ENCODE measurements at places on chromosomes 16 and 17.

DNA sequence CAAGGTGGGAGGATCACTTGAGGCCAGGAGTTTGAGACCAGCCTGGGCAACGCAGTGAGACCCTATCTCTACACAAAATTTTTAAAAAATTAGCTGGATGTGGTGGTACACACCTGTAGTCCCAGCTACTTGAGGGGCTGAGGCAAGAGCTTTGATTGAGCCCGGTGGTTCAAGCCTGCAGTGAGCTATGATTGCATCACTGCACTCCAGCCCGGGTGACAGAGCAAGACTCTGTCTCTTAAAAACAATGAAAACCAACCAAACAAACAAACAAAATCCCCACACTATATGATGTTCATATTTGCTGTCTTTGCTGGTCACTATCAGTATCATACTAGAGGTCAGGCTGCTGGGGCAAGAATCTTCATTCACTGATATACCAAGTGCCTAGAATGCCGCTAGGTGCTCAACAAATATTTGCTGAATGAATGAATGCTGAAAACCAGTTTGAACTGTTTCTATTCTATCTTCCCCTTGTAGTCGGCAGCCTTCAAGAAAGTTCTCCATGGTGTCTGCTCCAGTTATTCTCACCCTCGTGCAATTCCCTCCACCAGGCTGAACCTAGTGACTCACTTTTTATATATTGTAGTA is 127.0 kb downstream of the IRX3 start:
- no peak for DNase-seq

GRCh38 chr17:31462261-31462660 is 70.8 kb downstream of the RAB11FIP4 start:
- no peak for DNase-seq

- DNase-seq: no peak
Observed at GRCh38 chr17:80646328-80646727, 101.7 kb downstream of the RPTOR start.

DNA sequence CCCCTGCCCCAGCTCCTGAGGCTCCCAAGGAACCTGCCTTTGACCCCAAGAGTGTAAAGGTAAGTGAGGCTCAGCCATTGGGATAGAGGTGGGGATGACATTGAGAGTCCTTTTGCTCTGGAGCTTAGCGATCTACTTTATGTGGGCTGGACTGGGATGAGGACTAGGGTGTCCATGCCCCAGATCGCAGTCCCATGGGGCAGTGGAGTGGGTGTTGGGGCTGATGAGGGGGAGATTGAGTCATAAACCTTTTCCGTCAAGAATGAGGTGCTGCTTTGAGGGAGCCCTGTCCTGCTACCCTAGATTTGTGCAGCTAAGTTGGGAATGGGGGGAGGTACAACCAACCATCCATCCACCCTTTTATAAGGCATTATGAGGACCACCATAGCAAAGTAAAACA is 351 bp downstream of the MYL4 start:
- no peak for DNase-seq

- no peak for DNase-seq
Observed at GRCh38 chr17:7789131-7789530, 44.9 kb upstream of the KDM6B start.

- peak; percentile 41 for DNase-seq
Observed at GRCh38 chr17:7393613-7394451, 493 bp downstream of the PLSCR3 start.

- no peak for DNase-seq
Observed at GRCh38 chr17:20128036-20128667, 119.0 kb downstream of the SPECC1 start.

DNA sequence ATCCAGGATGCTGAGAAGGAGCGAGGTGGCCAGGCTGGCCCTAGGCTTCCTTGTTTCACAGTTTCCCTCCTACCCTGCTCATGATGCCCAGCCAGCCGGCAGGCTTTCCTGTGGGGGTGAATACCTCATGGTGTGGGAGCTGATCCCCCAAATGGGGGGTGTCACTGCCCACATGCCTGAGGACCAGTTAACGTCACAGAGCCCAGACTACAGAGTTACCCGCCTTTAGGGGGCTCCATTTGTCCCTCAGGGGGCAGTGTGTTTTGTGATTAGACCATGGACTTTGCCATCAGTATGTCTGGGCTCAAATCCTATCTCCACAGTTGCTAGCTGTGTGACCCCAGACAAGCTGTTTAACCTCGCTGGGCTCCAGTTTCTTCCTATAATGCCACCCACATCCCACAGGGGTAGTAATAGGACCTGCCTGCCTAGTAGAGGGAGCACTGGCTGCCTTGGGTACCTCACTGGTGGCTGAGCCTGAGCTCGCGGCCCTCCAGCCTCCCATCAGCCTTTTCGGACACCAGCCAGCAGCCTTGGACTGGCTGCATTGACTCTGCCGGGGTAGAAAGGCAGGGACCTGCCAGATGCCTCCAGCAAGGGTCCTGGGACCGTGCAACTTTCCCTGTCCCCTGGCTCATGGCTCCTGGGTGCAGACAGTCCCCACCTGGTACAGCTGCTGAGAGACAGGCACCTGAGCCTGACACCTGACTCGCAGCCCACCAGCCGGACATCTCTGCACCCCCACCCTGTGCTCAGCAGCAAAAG is 87.5 kb upstream of the GSE1 start:
- DNase-seq: no peak

GRCh38 chr16:1643521-1643920 is 31.4 kb downstream of the CRAMP1 start:
- no peak for DNase-seq

DNA sequence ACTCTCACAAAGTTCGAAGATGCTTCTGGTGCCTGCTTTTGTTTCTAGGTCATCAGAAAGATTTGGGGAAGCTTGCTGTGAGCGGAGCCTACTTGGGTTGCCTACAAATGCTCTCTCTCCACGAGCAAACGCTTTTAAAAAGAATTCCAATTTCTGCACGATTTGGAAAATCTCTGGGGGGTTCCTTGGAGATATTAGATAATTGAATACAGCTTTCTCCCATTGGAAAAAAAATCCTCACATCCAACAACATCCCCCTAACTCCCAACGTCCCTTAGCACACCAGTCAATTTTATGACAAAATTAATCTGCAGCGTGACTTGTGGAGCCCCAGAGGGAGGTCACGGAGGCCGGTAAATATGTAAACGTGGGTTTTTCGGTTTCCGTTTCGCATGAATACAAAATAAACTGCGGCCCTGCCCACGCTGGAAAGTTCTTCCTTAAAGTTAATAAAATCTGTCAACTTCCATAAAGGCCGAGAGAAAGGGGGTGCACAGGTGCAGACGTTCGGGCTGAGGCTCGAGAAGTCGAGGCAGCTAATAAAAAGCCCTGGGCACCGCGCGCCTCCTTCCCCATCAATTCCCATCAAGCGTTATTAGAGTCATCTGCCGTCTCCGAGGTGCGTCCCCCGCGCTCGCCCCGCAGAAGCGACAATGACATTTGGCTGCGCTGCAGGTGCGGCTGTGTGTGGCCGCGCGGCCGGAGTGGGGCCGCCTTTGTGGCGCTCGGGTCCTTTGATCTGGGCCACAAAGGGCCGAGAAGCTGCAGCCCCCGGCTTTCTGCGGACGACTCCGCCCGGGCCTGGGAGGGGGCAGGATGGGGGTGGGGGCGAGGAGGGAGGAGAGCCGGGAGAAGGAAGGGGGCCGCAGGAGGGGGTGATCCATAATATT is 37.6 kb downstream of the SALL1 start:
- DNase-seq: no peak

DNA sequence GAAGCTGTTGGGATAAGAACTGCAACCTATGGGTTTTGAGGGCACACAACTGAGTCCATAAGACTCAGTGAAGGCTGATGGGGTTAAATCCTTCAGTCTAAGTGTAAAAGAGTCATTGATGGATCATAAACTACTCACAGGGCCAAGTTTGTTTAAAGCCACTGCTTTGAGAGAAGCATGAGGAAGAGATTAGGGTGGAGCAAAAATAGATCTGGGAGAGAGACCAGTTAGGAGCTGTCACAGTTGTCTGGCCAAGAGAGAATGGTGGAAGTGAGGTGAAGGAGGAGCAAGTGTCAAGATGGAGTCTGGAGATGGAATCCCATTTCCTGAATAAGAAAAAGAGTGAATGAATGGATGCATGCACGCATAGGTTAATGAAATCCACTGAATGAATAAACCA is 379.1 kb upstream of the CDH11 start:
- DNase-seq: no peak

- DNase-seq: no peak
Observed at GRCh38 chr16:47060596-47060995, 83.1 kb downstream of the NETO2 start.

GRCh38 chr17:30173649-30174048 is 57.0 kb downstream of the NSRP1 start:
- DNase-seq: peak; percentile 83

GRCh38 chr17:57577751-57578607 is 167.1 kb downstream of the CCDC182 start:
- DNase-seq: no peak

- no peak for DNase-seq
Observed at GRCh38 chr17:29154516-29155226, 25.5 kb downstream of the MYO18A start.

DNA sequence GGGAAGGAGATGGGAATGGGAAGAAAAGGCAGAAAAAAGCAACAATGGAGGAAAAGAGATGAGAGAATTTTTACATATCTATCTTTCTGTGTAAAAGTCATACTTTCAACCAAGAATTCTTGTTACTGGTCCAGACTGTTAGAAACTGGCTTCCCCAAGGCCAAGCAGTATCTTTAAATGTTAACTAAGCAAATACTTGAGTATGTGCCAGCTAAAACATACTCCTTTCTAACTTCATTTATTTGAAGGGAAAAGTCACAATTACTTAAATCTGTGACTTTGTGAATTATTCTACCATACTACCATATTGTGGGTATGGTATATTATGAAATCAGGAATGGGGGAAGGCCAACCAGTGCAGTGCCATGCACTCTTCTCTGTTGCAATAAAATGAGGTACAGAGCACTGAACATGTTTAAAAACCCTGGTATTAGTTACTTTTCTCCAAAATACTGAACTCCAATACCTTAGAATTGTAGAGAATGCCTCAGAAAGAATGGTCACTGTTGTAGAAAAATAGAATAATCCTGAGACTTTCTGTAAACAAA is 92.3 kb upstream of the C17orf78 start:
- DNase-seq: no peak

GRCh38 chr17:61875285-61875684 is 12.0 kb upstream of the BRIP1 start:
- no peak for DNase-seq

GRCh38 chr17:48459070-48459844 is 29.2 kb upstream of the SKAP1 start:
- peak; percentile 74 for DNase-seq

- no peak for DNase-seq
Observed at GRCh38 chr16:20844588-20844987, 38.3 kb downstream of the REXO5 start.

DNA sequence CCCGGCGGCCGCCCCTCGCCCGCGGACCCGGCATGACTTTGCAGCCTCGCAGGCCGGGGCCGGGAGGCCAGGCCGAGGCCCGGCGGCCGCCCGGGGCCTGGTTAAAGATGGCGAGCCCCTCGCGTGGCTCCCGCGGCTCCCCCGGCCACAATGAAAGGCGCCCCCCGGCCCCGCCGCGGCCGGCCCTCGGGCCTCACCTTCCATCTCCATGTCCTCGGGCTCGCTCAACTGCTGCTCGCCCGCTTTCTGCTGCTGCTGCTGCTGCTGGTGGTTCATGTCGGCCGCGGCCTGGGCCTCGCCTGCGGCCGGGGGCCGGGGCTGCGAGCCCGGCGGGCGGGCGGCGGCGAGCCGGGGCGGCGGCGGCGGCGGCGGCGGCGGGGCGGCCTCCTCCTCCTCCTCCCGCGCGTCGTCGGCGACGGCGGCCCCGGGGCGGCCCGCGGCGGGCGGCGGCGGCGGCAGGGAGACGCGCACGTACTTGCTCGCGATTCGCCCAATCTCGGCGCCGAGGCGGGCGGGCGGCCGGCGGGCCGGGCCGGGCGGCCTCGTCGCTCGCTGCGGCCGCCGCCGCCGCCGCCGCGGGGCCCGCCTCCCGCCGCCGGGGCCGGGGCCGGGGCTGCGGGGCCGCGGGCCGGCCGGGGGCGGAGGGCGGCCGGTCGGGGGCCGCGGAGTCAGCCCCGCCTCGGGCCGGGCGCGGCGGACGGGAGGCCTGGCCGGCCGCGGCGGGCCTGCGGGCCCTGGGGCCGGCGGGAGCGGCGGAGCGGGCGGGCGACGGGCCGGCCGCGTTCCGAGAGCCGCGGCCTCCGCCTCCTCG is 491 bp downstream of the USP7 start:
- DNase-seq: no peak

GRCh38 chr17:17132746-17133145 is 73.4 kb downstream of the PLD6 start:
- DNase-seq: no peak

- DNase-seq: no peak
Observed at GRCh38 chr17:43601280-43602039, 55.3 kb upstream of the ETV4 start.

DNA sequence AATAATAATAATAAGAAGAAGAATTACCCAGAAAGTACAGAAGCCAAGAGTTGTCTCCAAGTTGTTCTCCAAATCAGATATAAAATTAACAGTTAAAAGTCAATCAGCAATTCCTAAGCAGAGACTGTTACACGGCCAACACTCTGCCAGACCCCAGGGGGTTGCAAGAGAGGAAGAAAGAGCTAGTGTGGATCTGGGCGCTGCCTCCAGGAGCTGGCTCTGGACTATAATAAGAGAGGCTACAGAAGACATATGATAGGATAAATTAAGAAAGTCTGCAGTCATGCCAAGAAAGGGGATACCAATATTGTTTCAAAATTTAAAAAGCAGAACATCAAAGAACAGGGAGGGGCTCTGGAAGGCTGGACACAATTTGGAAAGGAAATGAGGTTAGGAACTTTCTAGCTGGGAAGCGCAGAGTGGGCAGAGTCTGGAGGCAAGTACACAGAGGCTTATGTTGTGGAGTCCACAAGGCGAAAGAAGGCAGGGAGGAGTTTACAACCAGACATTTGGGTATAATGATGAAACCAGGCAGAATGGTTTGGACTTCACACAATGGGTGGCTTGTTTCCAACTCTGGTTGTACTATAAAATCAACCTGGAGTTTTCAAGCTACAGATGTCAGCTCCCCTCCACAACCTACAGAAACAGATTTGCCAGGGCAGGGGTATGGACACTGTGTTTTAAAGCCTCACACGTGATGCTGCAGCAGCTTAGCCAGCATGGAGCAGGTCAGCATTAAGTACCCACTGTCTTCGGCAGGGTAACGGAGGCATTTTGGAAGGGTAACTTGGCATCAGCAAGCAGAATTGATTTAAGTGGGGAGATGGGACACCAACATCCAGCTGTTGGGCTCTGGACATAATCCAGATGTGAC is 49.4 kb downstream of the SLC39A11 start:
- no peak for DNase-seq

DNA sequence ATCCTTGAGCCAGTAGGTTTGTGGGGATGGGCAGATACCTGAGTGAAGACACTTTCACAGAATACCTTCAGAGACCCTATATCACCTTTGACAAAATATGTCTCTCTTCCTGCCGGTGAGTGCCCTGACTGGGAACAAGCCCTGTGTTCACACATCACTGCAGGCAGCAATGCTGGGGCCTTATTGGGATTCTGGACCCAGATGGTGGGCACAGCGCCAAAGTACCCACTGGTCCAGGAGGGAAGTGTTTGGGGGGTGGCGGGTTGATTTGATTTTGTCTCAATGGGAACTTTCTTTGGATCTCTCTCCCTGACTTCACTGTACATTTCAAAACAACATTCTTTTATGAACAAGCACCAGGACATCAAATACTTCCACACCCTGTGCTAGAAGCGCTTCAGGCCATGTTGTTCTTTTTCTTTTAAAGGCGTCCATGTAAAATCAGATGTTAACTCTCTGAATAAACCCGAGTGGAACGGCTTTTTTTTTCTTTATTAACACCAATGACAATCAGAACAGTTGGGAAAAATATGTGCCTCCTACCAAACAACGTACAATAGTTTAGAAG is 62.4 kb upstream of the AKTIP start:
- no peak for DNase-seq

- no peak for DNase-seq
Observed at GRCh38 chr17:48907713-48908046, 527 bp upstream of the UBE2Z start.

Measured in activated CD4-positive, alpha-beta T cell treated with anti-CD3 and anti-CD28 coated beads, Interleukin-2, Interleukin-4, amounts not matched to agents 100 ng/mL and 50 ng/mL, durations not matched to agents 16 hours and 8 hours (primary cell).